M059J (cell line): ENCODE measurements at places on chromosomes 2 and 18. TPM values are rescaled to one million over a fixed set of nuclear protein-coding genes. Genes with fewer than 3 reads are reported as not detected.

PTH2R gene
- not detected in 2 replicates for total RNA-seq

UBXN2A gene
- 8.8 and 18.8 TPM in 2 replicates for total RNA-seq

RPS27A gene
- total RNA-seq, result 1,237 and 1,604 TPM in 2 replicates

CD207 gene
- not detected in 2 replicates for total RNA-seq

RIT2 gene
- total RNA-seq, result 0.37 and 0.79 TPM in 2 replicates
